HCT116 (cell line): ENCODE measurements at places on chromosomes 16 and 17.
A peak's percentile ranks its signal among the peaks of the same experiment; 100 is the strongest.

GRCh38 chr16:85915125-85915845 lies 16.3 kb downstream of the IRF8 start:
- no peak for DNase-seq

DNA sequence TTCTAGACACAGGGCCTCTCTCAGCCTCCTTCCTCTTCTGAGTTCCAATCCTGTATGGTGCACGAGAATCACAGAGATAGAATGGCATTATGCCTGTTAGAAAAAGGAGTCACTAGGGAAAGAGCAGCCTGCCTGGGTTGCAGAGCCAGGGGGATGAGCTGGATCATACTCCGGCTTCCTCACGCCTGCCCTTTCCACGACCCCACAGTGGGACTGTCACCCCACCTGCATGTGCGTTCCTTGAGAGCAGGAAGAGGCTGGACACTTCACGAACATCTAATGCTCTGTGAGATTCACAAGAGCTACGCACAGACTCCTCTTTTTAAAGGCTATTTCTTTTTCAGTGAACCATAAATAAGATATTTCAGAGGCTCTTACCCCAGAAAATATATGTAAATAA lies 54.8 kb downstream of the N4BP1 start:
- no peak for DNase-seq

DNA sequence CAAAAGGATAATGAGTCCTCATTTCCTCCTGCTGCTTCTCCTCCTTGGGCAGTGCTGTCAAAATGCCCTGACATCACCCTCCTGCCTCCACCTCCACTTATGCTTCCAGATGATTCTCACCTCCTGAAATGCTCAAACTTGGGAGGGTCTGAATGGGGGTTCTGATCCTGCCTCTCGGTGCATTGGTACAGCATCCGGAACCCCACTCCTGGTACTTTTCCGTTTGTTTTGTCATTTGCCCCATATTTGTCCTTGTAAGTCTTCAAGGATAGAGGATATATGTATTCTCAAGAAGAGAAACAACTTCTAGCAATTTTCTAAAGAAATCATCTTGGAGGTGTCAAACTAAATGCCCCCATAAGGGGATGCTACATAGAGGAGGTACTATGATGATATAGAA lies 148.3 kb downstream of the SHISA9 start:
- DNase-seq, result no peak

GRCh38 chr17:72754513-72754912 lies 338.0 kb downstream of the SLC39A11 start:
- DNase-seq, result no peak

DNA sequence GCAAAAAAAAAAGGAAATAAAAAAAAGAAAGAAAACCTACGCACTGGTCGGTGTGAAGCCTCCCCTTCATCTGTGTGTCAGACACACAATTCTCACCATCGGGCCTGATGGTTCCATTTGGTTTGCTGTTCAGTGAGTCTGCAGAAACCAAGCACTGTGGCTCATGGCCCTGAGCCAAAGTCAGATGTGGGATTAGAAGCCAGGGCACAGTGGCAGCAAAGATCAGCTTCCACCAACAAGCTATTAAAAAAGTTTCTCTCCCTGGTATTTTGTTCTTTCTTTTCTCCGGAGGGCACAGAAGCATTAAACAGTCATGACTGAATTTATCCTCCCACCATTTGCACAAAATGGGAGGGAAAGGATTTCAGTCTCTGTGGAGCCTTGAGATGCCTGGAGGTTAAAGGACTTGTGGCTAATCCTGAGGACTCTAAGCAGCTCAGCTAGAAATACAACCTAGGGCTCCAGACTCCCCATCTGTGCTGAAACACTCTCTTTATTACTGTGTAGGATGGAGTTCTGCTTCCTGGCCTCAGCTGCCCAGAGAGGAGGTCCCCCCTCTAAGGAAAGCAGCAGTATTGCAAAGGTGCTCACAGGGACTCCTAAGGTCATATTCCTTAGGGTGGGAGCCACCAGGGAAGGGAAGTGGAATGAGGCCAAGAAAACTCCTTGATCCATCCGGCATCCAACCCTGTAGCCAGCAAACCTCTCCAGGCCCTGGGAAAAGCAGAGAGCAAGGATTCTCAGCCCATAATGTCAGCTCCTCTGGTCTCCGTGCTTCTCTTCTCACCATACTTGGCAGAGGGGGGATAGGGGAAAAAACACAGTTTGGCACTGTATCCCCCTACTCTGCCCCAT lies 28.2 kb downstream of the SLC39A11 start:
- no peak for DNase-seq

GRCh38 chr16:23131931-23132621 lies 17.2 kb downstream of the USP31 start:
- no peak for DNase-seq

GRCh38 chr16:85832570-85833218 lies 33.2 kb downstream of the COX4I1 start:
- DNase-seq, result no peak

- no peak for DNase-seq
These were observed 18.0 kb upstream of the GAS7 start for GRCh38 chr17:10216213-10216938.

- DNase-seq, result no peak
These were observed 34.5 kb downstream of the PSME3IP1 start for GRCh38 chr16:57151369-57151768.

DNA sequence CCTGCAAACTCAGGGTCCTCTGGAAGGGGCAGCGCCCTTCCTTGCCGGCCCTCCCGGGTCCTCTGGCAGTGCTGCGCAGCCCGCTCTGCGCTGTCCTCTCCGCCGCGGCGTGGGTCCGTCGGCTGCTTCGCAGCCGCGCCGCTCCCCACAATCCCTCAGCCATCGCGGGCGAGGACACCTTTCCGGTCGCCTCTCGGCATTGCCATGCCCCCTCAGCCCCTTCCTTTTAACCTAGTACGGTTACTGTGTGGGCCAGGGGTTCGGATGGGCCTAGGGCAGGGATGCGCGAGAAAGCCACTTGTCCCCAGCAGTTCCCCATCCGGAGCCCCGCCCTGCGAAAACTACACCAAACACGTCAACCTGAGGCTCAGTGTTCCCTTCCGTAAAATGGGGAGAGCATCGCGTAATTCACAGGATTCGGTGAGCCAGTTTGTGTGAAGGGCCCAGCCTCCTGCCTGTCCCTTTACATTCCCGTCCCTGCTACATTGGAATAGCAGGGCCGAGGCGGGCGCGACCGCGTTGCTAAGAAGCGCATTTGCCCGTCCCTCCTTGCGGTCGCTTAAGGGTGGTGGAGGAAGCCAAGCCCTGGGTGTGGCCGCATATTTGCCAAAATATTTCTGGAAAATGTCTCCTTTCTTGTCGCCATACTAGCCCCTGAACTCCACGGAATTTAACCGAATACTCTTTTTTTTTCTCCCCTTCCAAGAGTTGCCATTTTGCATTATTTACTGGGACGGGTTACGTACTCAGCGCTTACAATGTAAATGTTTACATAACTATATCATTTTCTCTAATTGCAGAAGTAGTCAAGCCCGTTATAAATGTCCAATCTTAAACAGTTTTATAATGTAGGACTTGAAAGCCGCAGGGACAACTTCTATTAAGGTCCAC lies 13.2 kb downstream of the COPZ2 start:
- DNase-seq, result peak; percentile 74

- DNase-seq, result no peak
These were observed 360.9 kb downstream of the GRIN2A start for GRCh38 chr16:9821331-9821730.

- no peak for DNase-seq
These were observed 89.4 kb downstream of the RPA1 start for GRCh38 chr17:1919201-1919600.

GRCh38 chr16:505479-506245 lies 21.9 kb upstream of the CAPN15 start:
- DNase-seq, result no peak

GRCh38 chr16:686459-687260 lies 2.5 kb upstream of the JMJD8 start:
- no peak for DNase-seq

DNA sequence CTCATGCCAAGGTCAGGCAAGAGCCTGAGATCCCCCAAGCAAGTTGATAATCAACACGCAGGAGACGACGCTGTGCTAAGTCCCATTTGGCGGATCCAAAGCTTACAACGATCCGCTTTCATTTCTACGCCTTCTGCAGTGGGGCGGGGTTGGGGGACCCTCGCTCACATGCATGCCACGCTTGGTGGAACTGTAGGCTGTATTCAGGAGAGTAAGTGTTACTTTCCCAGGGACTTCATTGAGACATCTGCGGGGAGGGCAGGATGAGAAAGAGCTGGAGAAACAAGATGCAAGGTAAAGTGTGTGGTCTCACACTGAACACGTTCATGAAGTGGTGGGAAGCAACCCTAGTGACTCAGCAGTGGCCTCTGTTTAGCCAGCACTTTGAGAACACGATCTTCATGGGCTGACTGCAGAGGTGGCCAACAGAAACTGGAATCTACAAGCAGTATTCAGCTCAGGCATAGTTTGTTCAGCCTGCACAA lies 100.5 kb downstream of the XYLT1 start:
- DNase-seq, result no peak

- DNase-seq, result no peak
These were observed 8.9 kb downstream of the CBX4 start for GRCh38 chr17:79830303-79830702.

DNA sequence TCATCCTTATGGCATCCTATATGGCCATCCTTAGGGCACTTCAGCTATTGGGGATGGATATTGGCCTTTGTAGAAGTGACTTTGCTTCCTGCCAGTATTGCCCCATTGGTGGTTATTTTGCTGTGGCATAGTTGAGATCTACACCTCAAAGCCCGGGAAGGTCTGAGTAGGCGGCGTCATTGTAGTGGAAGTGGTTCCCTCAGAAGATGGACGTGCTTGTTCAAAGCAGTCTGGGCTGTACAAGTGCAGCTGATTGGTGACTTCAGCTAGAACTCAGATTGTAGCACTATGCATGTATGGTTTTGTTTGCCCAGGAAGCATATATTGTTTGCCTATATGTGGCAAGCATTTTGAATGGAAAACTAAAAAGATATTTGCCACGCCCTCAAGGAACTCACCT lies 83.2 kb downstream of the TMC6 start:
- no peak for DNase-seq

DNA sequence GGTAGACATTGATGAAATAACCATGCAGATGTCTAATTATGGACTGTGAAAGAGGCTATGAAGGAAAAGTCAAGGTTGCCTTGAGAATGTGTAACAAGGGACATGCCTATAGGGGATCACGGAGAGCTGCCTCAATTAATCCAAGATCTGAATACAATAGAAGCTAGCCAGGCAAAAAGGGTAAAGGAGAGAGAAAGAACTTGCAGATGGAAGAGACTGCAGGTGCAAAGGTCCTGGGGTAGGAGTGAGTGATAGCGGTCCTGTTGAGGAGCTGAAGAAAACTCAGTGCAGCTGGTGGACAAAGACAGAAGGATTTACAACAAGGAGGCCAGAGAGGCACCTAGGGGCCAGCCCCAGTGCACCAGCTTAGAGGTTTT lies 15.9 kb upstream of the TNS4 start:
- DNase-seq, result no peak

GRCh38 chr16:68700120-68700519 lies 37.0 kb upstream of the CDH1 start:
- no peak for DNase-seq

GRCh38 chr16:23274968-23275367 lies 27.1 kb upstream of the SCNN1B start:
- peak; percentile 56 for DNase-seq

DNA sequence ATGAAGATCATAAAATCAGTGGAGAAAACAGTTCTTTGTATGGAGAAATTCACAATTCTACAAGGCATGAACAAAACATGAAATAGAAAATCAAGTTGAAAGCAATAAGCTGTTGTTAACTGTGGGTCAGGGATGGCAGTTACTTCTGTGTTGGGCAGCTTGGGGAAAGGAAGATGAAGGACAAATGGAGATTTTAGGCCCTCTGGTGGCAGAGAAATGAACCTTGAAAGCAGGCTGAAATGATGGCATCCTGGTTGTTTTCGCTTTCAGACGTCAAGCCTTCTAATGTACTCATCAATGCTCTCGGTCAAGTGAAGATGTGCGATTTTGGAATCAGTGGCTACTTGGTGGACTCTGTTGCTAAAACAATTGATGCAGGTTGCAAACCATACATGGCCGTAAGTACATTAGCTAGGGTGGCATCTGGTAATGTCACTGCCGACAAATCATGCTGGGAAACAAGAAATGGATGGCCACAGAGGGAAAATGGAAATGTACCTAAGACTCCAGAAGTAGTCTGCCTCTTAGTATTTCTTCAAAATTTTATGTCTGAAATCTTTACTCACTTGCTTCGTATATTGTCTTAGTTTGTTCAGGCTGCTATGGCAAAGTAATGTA lies 108.9 kb downstream of the MAP2K6 start:
- peak; percentile 28 for DNase-seq
